ENCODE measurements at places on chromosomes 3 and 15. TPM values are rescaled to one million over a fixed set of nuclear protein-coding genes. Genes with fewer than 3 reads are reported as not detected.

- DNase-seq: no peak
Observed at GRCh38 chr15:61383421-61383820, 154.3 kb upstream of the RORA start.

GRCh38 chr3:52299879-52300611 is 12.4 kb downstream of the GLYCTK start:
- DNase-seq: peak; percentile 84

Gene SYNPR
- total RNA-seq: 0.52 TPM

GRCh38 chr15:69145694-69146492 is 14.5 kb upstream of the GLCE start:
- DNase-seq: peak; percentile 22

Gene TMEM45A
- 82.6 TPM for total RNA-seq

GRCh38 chr3:117892431-117892841 is 1142.2 kb downstream of the IGSF11 start:
- DNase-seq: no peak

Data from hepatocyte (in vitro differentiated cells).